ENCODE measurements at places on chromosomes 7 and 10. TPM values are rescaled to one million over a fixed set of nuclear protein-coding genes. Genes with fewer than 3 reads are reported as not detected.

LMTK2 gene
- 16.2 TPM for total RNA-seq

DNA sequence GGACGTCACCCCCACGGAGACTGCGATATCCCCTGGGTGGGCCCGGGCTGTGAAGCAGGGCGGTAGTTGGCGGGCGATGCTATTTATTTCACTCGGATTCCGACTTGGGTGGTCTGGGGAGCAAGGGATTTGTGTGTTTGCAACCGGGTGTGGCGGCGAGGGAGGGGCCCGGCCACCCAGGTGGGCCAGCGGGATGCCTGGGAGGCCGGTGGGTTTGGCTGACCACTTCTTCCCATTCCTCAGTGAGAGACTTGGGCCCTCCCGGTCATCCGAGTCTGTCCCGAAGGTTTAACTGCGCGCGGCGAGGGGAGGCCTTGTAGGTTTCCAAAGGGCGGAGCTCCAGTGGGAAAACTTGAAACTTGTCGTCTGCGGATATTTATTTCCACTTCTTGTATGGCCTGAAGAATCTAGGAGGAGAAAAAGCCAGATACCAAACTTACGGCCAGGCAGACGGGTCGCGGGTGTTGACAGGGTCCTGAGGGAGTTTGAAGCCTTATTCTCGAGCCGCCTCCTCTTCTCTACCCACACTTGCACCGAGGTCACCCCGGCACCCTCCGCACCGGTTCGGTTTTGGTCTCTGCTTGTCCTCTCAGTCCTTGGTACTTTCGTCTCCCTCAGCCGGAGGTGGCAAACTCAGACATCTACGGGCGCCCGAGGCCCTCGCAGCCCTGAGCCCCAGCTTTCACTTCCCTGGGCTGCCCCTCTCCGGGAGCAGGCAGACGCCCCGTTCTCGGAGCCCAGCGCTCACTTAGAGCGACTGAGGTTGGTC lies 17.9 kb downstream of the ZNF316 start:
- DNase-seq, result no peak
- no peaks in the 10 kb centered on the region for H3K27me3 ChIP-seq
- H3K27ac ChIP-seq, result no peak overlapping the region
- H3K4me3 ChIP-seq, result no peak overlapping the region

ITIH2 gene
- not detected for total RNA-seq

GRCh38 chr7:36802459-36803135 lies 78.3 kb upstream of the AOAH start:
- no peak for DNase-seq
- H3K4me1 ChIP-seq, result peaks cover 13% of the 10 kb centered on the region
- H3K27me3 ChIP-seq, result no peaks in the 10 kb centered on the region
- no peaks in the 10 kb centered on the region for H3K36me3 ChIP-seq
- no peak overlapping the region for H3K4me3 ChIP-seq

GRCh38 chr10:70403483-70404035 lies 386 bp upstream of the EIF4EBP2 start:
- H3K36me3 ChIP-seq, result peaks cover 4% of the 10 kb centered on the region
- H3K27ac ChIP-seq, result peak overlapping the region; percentile 58
- H3K4me1 ChIP-seq, result peaks cover 43% of the 10 kb centered on the region
- peak overlapping the region; percentile 95 for H3K4me3 ChIP-seq

DNA sequence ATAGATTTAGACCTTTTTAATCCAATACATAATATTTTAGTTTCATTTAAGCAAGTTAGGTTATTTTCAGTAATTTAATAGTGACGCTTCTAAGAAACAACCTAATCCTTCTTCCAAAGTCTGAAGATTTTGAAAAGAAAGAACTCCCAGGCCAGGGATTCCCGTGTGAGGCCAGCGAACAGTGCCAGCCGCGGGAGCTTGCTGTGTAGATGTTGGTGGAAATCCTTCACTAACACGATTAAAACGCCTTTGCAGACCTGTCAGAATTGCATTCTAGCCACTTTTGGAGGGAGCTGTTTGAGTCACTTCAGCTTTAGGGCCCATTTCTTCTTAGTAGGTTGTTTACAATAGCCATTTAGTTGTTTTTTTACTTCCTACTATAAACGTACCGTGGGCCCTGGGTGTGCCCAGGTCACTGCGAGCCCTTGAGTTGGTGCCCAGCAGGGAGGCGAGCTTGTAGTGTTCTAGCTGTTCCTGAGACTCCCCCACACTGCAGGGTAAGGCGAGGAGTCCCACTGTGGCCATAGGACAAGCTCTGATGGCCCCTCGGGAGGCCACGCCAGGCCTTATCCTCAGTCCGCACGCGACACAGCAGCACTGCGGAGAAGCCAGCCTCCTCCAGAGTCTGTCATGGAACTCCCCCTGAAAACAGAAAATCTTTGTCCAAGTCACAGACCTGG lies 32.3 kb downstream of the PPP2R2D start:
- no peak overlapping the region for H3K27ac ChIP-seq
- H3K36me3 ChIP-seq, result peaks cover 1% of the 10 kb centered on the region
- H3K27me3 ChIP-seq, result no peaks in the 10 kb centered on the region
- no peak overlapping the region for H3K4me3 ChIP-seq
- peaks cover 45% of the 10 kb centered on the region for H3K4me1 ChIP-seq
- no peak for DNase-seq

DDX56 gene
- 72.3 TPM for total RNA-seq

GJD4 gene
- total RNA-seq, result not detected

DNA sequence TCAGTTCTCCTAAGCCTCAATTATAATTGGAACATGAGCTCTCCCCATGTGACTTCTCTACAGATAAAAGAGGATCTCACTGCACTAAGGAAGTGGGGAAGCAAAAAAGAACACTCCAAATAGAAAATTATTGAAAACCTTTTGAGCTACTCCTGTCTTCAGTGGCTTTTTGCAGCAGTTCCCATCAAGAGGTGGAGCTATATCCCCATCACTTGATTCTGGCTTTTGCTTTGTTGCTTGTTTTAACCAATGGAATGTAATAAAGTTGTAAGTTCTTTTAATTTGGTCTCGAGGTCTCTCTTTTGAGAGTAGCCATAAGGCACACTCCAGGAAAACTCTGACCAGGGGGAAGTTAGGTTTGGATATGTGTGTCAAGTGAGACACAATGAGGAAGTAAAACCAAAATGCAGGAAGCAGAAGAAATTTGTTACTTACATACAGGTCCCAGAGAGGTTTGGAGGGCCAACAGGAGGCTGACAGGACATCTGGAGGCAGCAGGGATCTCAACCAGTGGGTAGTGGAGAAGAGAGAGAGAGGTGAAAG lies 569.4 kb downstream of the HTR7 start:
- no peaks in the 10 kb centered on the region for H3K4me1 ChIP-seq
- H3K27me3 ChIP-seq, result peaks cover 17% of the 10 kb centered on the region
- H3K27ac ChIP-seq, result no peak overlapping the region
- H3K36me3 ChIP-seq, result no peaks in the 10 kb centered on the region

- no peaks in the 10 kb centered on the region for H3K36me3 ChIP-seq
- DNase-seq, result no peak
- no peak overlapping the region for H3K4me3 ChIP-seq
- H3K4me1 ChIP-seq, result no peaks in the 10 kb centered on the region
These were observed 77.5 kb downstream of the NEURL1 start for GRCh38 chr10:103570844-103571655.

ACSL5 gene
- total RNA-seq, result 49.5 TPM

DNA sequence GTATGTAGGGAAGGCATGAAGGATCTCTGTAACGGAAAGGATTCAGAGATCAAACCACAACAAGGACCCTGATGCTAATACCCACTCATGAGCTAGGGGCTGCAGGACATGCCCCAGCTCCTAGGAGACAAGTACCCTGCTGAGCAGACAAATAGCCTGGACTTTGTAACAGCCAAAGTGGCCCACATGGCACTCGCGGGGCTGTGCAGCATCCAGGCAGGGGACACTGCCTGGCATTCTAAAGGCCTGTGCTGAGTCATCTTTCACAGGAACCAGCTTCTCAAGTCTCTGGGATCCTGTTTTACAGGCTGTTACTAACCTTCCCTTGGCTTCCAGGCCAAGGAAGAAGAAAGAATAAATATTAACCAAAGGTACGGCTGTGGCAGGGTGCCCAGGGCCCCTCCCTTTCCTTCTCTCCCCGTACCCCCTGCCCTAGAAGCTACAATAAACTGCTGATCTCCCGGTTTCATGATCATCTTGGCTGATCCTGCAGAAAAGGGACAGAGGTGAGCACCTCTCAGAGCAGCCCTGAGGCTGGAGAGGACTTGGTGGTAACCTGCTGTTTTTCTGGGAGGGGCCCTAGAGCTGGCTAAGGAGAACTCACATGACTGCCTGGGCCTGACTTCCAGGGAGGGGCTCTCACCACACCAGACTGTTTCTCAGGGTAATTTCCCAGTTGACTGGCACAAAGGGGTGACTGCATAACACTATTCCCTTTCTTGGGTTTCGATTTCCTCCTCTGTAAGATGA lies 4.2 kb upstream of the RPEL1 start:
- peak overlapping the region; percentile 27 for H3K27ac ChIP-seq
- no peaks in the 10 kb centered on the region for H3K36me3 ChIP-seq
- peak; percentile 4 for DNase-seq
- peaks cover 15% of the 10 kb centered on the region for H3K4me1 ChIP-seq
- H3K27me3 ChIP-seq, result no peaks in the 10 kb centered on the region

ZMYND11 gene
- total RNA-seq, result 30.1 TPM

- peaks cover 27% of the 10 kb centered on the region for H3K27me3 ChIP-seq
- H3K27ac ChIP-seq, result no peak overlapping the region
- peaks cover 5% of the 10 kb centered on the region for H3K4me1 ChIP-seq
- peaks cover 1% of the 10 kb centered on the region for H3K36me3 ChIP-seq
- no peak overlapping the region for H3K4me3 ChIP-seq
These were observed 2.9 kb downstream of the RAMP3 start for GRCh38 chr7:45160417-45160881.

- no peak overlapping the region for H3K27ac ChIP-seq
- H3K36me3 ChIP-seq, result no peaks in the 10 kb centered on the region
- H3K27me3 ChIP-seq, result peaks cover 14% of the 10 kb centered on the region
- DNase-seq, result no peak
- no peak overlapping the region for H3K4me3 ChIP-seq
These were observed 13.6 kb upstream of the GALNT11 start for GRCh38 chr7:152011860-152012259.

All from activated T-cell treated with anti-CD3 and anti-CD28 coated beads, Interleukin-2, amount 50 U/mL, for 72 hours (primary cell).